ENCODE measurements at places on chromosomes 7 and 10.

DNA sequence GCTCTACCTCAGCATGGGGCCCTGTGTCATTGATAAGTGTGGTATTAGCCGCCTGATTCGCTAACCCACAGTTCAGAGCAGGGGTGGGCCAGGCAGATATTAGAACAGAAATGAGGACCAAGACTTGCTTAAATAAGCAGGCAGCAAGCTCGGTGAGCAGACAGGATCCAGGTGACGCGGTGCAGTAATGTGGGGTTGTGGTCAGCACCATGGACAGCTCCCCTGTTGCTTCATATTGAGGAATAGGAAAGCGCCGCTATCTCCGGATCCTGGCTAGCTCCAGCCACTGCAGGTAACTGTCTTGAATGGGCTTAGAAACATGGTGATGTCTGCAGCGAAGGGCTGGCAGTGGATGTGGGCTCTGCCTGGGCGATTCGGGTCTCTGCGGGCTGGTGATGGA lies 51.3 kb upstream of the GPR26 start:
- peak; percentile 64 for DNase-seq

- no peak for DNase-seq
These were observed 206.7 kb upstream of the KCTD7 start for GRCh38 chr7:66421830-66422475.

DNA sequence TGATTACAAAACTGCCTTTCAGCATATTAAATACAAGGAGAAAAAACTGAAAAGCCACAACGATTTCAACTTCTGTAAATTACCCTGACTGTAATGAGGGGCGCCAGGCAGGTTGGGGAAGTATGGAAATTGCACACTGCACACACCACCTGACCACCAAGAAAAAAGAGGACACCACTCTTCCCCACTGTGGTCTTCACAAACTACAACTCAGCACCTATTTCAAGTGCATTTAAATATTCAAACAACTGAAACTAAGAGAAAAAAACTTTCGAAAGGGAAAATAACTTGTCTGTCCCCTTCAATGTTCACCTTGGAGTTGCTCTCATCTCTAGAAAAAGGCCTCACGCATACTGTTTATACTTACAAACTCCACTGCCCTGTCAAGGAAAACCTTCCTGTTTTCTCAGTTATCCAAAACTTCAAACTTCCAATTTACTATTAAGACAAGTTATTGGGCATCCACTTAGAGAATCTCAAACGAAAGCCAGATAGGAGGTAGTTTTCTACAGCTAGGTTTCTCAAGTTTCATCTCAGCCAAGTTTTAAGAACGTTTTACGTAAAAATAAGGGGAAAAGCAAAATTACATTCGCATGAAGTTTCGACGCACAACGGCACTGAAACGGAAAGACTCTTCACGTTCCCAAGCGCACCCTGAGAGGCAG lies 1.4 kb downstream of the LARP4B start:
- DNase-seq: no peak

DNA sequence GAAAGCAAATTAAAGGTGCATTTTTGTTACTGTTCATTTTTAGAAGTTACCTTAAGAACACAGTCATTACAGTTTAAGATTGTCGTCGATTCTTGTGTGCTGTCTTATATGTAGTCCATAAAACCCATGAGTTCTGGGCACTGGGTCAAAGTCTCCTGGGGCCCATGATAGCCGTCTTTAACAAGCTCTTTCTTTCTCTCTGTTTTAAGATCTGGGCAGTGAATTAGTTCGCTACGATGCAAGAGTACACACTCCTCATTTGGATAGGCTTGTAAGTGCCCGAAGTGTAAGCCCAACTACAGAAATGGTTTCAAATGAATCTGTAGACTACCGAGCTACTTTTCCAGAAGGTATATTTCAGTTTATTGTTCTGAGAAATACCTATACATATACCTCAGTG lies 90.7 kb upstream of the CAPZA2 start:
- no peak for DNase-seq

GRCh38 chr10:12873172-12873571 lies 128.3 kb downstream of the CCDC3 start:
- DNase-seq: no peak

DNA sequence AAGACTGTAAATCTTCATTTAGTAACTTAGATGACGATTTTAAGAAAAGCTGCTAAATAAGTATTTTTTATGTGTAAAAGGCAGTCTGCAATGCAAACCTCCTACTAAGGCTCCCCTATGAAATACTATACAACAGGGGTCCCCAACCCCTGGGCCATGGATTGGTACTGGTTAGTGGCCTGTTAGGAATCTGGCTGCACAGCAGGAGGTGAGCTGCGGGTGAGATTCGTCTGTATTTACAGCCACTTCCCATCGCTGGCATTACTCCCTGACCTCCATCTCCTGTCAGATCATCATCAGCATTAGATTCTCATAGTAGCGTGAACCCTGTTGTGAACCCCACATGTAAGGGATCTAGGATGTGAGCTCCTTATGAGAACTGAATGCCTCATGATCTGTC lies 580.4 kb downstream of the MAGI2 start:
- DNase-seq: no peak

- no peak for DNase-seq
These were observed 716.6 kb upstream of the GALNT17 start for GRCh38 chr7:70415179-70415972.

DNA sequence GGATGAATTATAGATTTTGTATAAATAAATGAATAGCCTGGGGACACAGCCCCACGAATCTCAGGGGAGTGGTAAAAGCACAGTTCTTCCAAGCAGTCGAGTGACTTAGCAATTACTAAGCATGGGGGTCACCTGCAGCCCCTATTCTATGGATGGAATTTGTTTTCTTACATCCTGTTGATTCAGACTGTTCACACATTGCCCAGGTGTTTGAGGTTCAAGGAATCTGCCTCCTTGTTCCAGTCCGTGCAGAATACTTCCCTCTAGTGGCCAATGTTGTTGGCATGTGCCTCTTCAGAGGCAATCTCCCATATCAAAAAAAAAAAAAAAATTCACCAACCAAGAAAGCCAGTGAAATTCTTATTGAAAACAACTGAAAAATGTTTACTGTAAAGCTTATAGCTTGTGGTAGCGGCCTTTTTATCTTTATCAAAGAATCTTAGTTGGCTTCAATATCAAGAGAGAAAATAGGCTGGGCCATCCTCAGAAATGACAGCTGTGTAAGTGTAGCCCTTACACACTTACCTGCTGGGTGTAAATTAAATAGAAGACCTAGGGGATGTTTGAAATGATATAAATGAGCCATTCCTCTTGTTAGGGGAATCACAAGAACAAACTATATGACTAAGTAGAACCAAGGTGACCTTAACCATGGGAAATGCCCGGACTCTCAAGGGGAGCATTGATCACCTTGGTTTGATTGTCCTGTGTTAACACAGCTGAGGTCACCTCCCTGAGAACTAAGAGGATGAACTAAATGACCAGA lies 7.8 kb downstream of the LIPM start:
- DNase-seq: peak; percentile 81

GRCh38 chr7:126856691-126857291 lies 395.9 kb downstream of the GRM8 start:
- peak; percentile 14 for DNase-seq

GRCh38 chr10:48364659-48365405 lies 58.4 kb downstream of the MAPK8 start:
- no peak for DNase-seq

DNA sequence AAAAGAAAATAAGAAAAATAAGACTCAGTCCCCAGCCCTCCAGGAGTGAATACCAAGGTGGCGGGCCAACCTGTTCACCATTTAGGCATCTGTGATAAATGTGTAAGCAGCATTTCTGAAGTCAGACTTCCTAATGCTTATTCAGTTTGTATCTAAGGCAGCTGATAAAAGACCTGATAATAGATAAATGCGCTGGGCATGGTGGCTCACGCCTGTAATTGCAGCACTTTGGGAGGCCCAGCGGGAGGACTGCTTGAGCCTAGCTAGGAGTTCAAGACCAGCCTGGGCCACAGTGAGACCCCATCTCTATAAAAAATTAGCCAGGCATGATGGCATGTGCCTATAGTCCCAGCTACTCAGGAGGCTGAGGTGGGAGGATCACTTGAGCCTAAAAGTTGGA lies 103.6 kb downstream of the SPDYE5 start:
- DNase-seq: no peak

DNA sequence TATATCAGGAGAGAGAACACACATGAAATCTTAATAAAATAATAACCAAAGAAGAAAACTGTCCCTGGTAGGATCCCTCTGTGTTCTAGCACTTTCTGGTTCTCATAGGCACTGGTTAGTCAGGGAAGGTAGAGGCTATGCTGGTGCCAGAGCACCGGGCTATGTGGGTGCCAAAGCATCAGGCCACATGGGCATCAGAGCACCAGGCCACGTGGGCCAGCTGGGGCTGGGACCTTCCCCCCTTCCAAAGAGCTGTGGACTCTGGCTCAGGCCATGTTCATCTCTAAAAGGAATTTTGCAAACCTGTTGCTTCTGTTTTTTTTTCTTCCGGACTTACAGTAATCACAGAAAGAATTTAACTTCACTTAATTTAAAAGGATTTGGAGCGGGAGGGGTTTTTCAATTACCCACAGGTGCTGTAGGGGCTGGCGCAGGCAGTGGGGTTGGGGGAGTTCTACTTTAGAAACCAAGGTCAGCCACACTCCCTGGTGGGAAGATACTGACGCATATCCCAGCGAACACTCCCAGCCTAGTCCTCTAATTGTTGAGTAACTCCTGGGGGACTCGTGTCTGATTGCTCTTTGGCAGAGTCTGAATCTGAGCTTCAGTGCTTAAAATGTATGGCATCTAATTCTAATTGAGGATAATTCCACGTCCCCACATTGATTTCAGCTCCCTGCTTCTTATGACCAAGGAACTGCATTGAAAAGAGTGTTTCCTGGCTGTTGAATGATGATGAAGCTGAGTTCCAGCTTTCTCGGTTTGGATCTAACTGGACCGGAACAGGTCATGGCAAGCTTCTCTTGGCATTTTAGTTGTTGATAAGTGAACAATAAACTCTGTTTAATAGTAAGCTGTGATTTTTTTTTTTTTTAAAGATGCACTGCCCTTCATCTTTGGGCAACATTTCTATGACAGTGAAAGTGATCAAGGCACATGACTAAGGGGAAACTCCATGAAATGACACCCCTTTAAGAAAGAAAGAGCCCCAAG lies 110.7 kb upstream of the FZD8 start:
- DNase-seq: no peak

DNA sequence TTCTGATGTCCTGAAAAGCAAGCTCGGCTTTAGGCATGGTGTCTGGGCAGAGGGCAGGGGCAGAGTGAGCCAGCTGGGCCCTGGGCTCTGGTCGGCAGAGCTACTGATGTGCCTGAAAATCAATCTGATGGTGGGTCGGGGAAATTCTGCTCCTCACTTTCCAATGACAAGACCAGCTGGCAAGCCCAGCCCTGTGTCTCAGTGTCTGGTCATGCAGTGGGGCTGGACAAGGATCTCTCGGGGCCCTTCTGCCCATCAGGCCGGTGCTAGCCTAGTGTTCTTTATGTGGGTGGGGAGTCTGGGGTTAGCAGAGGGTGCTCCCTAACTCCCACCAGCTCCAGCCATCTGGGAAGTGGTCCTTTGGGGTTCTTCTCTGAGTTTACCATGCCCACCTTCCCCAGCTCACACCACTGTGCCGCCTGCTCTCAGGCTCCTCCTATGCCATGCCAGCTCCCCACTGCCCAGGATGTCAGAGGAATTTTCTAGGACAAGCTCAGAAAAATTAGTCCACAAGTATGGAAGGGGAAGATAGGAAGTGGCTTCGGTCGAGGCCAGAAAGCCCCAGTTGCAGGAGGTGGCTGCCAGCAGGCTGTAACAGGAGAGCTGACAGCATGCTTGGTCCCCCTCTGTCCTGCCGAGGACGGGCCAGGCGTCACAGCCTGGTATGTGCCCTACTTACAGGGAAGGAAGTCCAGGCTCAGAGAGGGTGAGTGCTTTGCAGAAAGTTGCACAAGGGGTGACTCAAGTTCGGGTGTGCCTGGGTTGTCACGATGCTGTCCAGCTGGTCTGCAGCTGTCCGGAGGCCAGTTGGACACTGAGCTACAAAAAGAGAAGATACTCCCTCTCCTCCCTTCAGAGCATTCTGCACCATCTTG lies 135.2 kb downstream of the ADCY1 start:
- no peak for DNase-seq

GRCh38 chr7:159158888-159159405 lies 14.3 kb upstream of the VIPR2 start:
- DNase-seq: peak; percentile 56

DNA sequence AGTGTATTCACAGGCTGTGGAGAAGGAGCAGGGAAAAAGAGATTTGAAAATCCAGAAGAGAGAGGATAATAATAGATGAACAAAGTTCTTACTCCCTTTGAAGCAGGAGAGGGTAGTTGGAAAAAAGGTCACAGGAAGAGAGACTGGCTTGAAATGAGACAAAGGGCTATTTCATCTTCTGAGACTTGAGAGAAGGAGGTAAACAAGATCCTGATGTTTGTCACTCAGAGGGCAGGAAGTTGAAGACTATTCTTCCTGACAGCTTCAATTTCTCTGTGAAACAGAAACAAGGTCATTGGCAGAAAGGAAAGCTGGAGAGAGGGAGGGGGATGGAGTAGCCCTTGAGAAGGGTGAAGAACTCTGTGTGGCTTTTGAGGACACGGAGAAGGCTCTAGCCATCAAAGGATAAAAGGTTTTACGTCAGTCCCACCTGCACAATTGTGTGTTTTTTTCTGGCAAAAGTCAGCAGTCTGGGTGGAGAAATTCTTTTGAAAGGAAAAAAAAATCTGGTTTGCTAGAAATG lies 216.1 kb upstream of the STEAP4 start:
- DNase-seq: peak; percentile 1

- no peak for DNase-seq
These were observed 80.6 kb downstream of the PRKAG2 start for GRCh38 chr7:151796091-151796870.

- no peak for DNase-seq
These were observed 212.5 kb downstream of the GLI3 start for GRCh38 chr7:42024537-42024936.

DNA sequence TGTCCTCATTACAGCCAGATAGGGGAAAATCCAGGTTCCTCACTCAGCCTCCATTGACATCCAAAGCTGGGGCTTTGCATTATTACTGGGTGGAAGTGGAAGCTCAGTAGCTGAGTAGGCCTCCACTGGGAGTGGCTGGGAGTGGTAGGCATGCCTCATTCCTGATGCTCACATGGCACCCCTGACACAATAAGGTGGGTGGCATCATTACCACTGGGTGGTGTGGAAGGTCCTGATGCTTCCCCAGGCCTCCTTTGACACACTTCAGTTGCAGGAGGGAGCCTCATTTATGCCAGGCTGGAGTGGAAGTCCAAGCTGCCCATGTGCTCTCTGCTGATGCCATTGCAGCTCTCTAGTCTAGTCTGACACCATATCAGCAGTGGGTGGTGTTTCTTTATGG lies 48.2 kb upstream of the GPR141 start:
- DNase-seq: no peak

- DNase-seq: no peak
These were observed 44.7 kb downstream of the DOCK4 start for GRCh38 chr7:112161253-112162141.
